Activated CD8-positive, alpha-beta T cell treated with anti-CD3 and anti-CD28 coated beads, Interleukin-2, amount 10 ng/mL, durations not matched to agents 7 days and 5 days (primary cell): ENCODE measurements at places on chromosomes 1 and 21.

DNA sequence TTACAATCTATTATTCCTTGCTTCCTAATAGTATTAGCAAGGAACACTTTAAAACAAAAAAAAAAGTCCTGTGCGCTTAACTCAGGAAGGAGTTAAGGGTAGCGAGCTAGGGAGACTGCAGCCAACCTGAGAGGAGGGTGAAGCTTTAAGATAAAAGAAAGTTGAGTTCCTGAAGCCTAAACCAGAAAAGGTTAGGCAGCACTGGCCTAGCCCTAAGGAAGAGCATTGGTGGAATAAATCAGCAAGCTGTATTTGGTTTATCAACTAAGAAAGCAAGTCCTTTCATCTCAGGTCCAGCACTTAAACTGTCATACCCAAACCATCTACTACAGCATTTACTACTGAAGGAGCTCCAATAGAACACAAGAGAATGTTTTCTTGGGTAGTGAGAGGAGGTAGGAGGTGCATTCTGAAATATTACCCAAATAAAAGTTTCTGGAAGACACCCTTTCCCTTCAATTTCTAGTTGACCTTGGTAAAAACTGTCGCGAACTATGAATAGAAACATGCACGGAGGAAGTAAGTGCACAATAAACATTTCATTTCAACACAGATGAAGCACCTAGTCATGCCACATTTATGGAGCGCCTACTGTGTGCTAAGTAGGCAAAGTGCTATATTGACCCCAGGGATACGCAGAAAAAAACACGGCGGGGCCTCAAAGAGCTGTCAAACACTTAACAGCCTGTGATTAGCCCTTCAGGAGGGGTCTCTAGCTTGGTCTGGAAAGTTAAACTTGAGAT lies 1.3 kb downstream of the GLRX2 start:
- no peak overlapping the region for H3K27ac ChIP-seq
- H3K27me3 ChIP-seq: peaks cover 8% of the 10 kb centered on the region
- H3K4me1 ChIP-seq: peaks cover 18% of the 10 kb centered on the region
- peaks cover 19% of the 10 kb centered on the region for H3K36me3 ChIP-seq
- no peak for DNase-seq

- DNase-seq: no peak
- H3K36me3 ChIP-seq: no peaks in the 10 kb centered on the region
- no peak overlapping the region for H3K27ac ChIP-seq
- H3K4me3 ChIP-seq: no peak overlapping the region
- no peaks in the 10 kb centered on the region for H3K4me1 ChIP-seq
Observed at GRCh38 chr21:30148906-30149305, 17.7 kb downstream of the CLDN17 start.

DNA sequence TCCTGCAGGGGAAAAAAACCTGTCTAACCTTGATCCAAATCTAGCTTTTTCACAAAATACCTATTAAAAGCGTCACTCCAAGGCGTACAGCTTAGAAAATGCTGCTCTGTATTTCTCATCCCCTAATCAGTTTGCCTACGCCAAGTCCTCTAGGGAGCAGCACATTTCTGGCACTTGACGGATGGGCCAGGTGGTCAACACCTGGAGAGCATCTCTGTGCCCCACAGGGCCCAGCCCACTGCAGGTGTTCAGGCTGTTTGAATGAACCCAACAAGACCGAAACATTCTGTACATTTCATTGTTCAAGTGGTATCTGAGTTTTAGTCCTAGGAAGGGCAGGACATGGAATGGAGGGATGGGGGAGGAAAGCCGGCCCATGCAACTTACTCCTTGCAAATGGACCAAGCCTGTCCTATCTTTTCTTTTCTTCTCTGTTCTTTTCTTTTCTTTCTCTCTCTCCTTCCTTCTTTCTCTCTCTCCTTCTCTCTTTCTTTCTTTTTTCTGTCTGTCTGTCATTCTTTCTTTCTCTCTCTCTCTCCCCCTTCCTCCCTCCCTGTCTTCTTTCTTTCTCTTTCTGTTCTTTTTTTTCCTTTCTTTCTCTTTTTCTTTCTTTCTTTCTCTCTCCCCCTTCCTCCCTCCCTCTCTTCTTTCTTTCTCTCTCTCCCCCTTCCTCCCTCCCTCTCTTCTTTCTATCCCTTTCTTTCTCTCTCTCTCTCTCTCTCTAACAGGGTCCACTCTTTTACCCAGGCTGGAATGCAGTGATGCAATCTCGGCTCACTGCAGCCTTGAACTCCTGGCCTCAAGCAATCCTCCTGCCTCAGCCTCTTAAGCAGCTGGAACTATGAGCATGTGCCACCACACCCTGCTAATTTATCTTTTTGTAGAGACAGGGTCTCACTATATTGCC lies 29.1 kb downstream of the IGFN1 start:
- H3K4me1 ChIP-seq: no peaks in the 10 kb centered on the region
- DNase-seq: peak; percentile 17
- peaks cover 3% of the 10 kb centered on the region for H3K27me3 ChIP-seq
- H3K36me3 ChIP-seq: no peaks in the 10 kb centered on the region
- H3K4me3 ChIP-seq: no peak overlapping the region
- no peak overlapping the region for H3K27ac ChIP-seq

DNA sequence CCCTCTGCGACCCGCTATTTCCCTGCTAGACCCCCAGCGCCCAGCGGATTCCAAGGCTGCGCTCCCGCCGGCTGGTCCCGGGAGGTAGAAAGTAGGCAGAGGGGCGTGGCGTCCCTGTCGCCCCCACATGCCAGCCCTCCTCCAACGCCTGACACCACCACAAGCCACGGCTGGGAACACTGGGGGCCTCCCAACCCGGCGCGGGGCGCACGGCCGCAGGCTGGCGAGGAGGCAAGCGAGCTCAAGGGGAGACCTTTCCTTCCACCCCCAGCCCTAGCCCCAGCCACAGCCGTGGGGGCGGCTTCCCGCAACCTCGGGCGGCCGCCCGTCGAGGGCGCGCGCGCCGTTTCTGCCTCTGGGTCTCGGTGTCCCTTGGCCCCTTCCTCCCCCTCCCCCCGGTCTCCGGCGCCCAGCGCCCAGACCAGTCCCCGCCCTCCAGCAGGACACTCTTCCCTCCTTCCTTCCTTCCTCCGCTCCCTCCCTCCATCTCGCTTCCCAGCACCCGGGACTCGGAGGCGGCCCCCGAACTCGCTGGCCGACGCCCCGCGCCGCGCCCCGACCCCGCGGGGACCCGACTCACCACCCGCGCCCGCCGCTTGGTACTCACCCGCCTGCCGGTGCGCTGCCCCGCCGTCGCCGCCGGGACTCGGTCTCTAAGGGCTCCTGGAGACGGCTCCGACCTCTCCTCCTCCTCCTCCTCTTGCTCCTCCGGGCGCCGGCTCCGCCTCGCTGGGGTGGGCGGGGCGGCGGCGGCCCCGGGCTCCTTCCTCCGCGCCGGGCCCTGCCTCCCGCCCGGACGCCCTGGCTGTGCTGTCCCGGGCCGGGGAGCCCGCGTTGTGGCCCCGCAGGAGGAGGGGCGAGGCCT lies at the start of gene GNG12:
GNG12 (minus strand) TSS at position 731 of the 865 bp plus-strand sequence. CDS start 125,781 bp downstream, outside the sequence.
- H3K36me3 ChIP-seq: no peaks in the 10 kb centered on the region
- H3K4me1 ChIP-seq: peaks cover 26% of the 10 kb centered on the region
- H3K27ac ChIP-seq: no peak within 1 kb of the TSS
- peak within 1 kb of the TSS; percentile 60 for H3K4me3 ChIP-seq

DNA sequence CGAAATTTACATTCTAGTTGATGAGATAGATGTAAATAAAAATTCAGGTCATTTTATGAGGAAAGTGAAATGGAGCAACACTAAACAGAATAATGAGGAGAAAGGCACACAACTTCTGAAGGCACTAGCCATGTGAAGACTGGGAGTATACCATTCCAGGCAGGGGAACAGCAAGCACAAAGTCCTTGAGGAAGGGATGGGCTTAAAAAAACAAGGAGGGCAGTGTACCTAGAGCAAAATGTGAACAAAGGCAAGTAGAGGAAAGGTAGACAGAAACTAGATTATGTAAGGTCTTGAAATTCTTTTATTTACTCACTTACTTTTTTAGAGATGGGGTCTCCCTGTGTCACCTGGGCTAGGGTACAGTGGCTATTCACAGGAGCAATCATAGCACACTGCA lies 54.1 kb upstream of the LRIG2 start:
- no peak overlapping the region for H3K4me3 ChIP-seq
- no peak overlapping the region for H3K27ac ChIP-seq
- no peaks in the 10 kb centered on the region for H3K27me3 ChIP-seq
- DNase-seq: no peak
- H3K36me3 ChIP-seq: no peaks in the 10 kb centered on the region
- H3K4me1 ChIP-seq: no peaks in the 10 kb centered on the region

- DNase-seq: no peak
- no peaks in the 10 kb centered on the region for H3K27me3 ChIP-seq
- no peak overlapping the region for H3K4me3 ChIP-seq
- H3K4me1 ChIP-seq: no peaks in the 10 kb centered on the region
- H3K36me3 ChIP-seq: no peaks in the 10 kb centered on the region
Observed at GRCh38 chr1:31072304-31072746, 6.8 kb upstream of the PUM1 start.

- peaks cover 2% of the 10 kb centered on the region for H3K36me3 ChIP-seq
- no peak overlapping the region for H3K4me3 ChIP-seq
- no peaks in the 10 kb centered on the region for H3K27me3 ChIP-seq
- no peak overlapping the region for H3K27ac ChIP-seq
- H3K4me1 ChIP-seq: peaks cover 29% of the 10 kb centered on the region
- no peak for DNase-seq
Observed at GRCh38 chr1:167933788-167934187, 2.7 kb upstream of the DCAF6 start.

DNA sequence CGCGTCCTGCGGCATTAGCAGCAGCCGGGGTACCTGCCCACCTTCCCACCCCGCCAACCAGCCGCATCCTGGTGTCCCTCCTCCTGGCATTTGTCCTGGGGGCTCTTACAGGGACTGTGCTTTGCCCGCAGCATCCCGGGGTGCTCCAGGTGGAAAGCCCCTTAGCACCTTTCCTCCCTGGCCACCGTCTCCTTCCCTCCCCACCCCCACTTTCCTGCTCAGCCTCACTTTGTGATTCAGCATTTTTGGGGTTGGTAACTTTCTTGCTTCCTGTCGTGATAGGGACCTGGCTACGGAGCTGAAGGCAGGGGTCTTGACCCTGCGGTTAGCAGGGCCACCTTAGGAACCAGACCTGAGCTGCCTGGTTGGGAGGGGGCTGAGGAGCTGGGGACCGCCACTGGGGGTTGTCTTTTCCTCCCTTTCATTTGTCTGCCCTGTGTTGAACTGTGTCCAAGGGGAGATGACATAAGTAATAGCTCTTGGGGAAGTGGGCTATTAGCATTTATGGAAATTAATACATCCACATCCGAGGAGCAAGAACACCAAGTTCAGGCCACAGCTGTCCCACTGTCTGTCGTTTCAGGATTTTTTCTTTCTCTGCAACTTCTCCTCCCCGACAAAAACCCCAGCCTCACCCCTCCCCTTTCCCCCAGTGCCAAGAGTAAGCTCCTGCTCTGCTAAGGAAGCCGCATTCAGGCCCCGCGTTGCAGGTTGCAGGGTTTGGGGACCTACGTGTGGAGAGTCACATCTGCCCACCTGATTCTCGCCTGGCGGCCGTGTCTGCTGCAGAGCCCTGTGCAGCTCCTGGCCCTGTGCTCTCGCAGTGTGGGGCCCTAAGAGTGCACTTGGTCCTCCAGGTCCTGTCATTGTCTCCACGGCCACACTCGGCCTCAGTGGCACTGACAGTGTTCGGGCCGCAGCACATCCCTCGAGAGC lies 1.6 kb upstream of the NPHP4 start:
- peak overlapping the region; percentile 96 for H3K27ac ChIP-seq
- peak; percentile 48 for DNase-seq
- peaks cover 36% of the 10 kb centered on the region for H3K4me1 ChIP-seq
- H3K4me3 ChIP-seq: peak overlapping the region; percentile 96
